T-helper 22 cell (primary cell): ENCODE measurements at places on chromosomes 1 and 21.

GRCh38 chr21:31845151-31845729, 27.6 kb upstream of the HUNK start:
- DNase-seq: no peak

GRCh38 chr1:109996476-109996875, 11.9 kb downstream of the AHCYL1 start:
- DNase-seq: no peak

DNA sequence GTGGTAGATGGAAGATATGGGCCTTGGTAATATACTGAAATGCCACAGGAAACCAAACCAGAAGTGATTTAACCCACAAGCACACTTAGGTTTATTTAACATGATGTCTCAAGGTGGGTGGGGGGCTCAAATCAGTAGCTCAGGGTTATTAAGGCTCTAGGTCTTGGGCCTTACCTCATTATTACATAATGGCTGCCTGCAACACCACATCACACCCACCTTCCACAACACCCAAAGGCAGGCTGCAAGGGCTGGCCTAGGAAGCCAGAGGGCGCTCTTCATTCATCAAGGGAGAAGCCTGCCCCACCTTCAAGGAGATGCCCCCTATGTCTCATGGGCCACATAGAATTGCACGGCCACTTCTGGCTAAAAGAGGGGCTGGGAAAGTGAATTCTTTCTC, 6.0 kb downstream of the TFF1 start:
- no peak for DNase-seq

DNA sequence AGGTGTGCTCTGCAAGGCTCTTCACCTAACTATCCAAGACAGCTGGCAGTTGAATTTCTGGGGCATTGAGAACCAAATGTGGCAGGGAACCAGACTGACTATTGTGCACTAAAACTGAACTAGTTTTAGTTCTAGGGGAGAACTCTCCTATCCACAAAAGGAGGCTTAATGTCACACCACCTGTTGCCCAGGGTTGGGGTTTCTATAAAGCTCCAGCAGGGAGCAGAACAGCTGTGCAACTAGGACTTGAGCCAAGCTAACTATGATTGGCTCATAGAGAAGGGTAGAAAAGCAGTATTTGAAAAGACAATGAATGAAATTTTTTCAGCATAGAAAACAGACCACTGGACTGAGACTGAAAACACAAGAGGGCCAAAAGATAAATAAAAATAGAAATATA, 53.3 kb upstream of the FGGY start:
- no peak for DNase-seq
